ENCODE measurements at places on chromosomes 1 and 21.

DNA sequence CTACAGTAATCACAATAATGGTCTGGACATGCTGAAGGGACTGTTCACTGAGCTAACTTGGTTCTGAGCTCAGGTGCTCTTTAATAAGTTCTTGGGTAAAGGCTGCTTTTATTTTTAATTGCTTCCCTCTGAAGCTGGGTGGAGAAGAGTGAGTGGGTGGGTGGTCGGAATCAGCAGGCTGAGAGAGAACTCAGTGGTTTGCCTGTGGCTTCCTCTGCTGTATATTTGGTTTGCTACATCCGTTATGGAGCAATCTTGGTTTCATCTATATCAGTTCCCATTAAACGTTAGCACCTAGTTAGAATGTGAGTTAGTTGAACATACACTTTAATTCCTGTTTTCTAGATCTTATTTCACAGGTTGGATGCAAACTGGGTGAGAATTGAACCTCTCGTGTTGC, 23.3 kb downstream of the CNIH4 start:
- no peak for DNase-seq

GRCh38 chr1:198811449-198811848, 172.6 kb downstream of the PTPRC start:
- DNase-seq, result no peak

DNA sequence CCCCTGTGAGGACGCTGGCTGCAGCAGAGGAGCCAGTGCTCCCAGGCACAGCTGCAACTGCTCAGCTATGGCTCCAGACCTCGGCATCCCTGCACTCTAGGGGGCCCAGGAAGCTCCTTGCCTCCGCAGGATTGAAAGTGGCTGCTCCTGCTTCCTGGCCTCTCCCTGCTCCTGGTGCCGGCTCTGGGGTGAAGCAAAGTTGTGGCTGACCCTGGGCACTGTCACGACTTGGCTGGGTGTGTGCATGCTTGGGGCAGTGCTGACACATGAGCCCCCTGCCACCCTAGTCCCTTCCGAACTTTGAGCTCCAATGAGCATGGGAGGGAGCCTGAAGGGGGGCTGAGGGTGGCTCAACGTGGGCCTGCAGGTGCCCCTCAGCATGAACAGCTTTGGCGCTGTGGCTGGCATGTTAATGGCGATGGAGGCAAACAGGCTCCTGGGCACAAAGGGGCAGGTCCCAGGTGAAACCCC, 1512.2 kb downstream of the KCNT2 start:
- DNase-seq, result no peak

DNA sequence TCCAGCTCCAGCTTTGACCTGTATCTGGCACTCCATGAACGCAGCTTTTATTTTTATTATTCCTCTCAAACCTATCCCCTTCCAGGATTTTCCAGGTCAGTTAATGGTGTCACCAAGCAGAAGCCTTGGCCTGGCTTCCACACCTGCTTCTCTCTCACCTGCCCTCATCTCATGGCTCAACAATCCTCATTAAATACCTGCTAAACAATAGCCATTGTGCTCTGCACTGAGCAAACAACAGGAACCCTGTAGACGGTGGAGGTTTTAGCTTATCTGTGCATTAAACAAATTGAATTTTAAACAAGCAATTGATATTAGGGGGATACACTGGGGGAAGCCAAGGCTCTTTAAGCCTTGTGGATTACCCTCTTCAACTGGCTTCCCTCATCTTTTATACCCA, 15.3 kb downstream of the PYCR2 start:
- DNase-seq, result no peak

DNA sequence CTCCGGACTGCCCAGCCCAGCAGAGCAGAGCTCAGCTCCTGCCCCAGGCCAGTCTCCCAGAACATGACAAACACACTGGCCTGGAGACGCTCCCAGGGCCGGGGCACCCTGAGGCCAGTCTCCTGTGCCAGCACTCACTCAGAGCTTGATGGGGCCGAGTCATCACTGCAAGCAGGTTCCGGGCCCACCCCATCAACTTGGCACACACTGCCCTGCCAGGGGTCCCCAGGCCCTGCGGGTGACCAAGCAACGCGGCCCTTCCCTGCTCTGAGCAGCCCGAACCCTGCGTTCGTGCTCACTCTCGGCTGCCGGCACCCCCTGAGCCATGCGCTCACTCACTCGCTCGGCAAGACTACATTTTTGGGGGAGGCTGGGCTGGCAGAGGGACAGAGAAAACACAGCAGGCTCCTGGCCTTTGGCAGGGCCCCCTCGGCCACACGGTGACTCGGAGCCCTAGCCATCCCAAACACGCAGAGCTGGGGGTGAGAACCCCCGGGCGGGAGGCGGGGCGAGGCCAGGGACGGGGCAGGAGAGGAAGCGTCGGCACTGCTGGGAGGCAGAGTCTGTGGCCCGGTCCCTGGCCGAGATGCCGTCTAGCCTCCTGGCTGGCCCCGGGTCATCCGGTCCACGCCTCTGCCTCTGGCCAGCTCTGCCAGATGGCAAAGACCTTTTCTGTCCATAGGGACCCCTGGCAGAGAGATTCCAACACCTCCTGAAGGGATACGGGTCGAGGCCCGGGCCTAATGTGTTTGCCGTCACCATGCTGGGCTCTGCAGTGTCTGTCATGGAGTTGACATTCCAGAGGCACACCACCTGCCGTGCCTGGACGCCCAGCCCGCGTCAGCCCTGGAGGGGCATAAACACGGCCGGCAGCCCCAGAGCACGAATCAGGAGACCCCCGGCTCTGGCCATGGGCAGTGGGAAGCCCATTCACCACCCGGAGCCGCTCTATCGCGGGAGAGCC, 68.0 kb downstream of the MEGF6 start:
- DNase-seq, result no peak

GRCh38 chr1:37940299-37940947, 6.4 kb downstream of the INPP5B start:
- no peak for DNase-seq

DNA sequence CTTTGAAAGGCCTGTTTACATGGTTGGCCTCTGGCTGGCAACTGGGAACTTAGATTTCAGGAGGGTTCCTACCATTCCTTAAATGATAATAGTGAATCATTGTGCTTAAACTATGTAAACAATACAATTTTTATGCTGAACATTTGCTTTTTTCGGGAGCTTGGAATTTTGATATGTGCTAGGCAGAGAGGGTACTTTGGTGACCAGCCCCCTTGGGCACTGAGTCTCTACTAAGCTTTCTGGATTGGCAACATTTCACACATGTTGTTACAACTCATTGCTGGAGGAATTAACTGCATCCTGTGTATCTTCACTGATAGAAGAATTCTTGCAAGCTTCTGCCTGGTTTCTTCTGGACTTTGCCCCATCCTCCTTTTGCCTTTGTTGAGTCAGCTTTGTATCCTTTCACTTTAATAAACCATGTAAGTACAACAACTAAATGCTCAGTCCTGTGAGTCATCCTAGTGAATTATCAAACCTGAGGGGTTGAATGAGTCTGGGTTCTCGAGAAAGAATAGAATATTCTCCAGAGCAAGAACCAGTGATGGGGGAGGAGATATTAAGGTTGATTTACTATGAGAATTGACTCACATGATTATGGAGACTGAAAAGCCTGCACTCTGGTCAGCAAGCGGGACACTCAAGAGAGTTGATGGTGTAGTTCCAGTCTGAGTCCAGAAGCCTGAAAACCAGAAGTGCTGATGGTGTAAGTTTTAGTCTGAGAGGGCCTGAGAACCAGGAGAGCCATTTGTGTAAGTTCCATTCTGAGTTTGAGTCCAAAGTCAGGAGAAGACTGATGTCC, 3.1 kb upstream of the SLC16A4 start:
- no peak for DNase-seq

DNA sequence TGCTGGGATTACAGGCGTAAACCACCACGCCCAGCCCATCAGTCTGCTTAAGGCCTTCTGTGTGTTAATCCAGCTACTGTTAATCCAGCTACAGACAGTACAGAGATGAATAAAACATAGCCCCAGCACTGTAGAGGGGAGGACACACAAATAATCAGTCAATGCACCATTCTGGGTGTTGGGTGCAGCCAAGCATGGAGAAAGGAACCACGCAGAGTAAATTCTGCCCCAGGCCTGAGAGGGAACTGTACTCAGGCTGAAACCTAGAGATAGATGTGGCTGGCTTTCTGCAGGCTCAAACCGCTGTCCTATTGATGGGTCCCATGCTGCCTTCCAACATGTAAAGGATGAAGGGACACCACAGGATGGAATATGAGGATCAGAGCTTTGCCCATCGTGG, 136.8 kb upstream of the IGSF21 start:
- no peak for DNase-seq

- no peak for DNase-seq
These were observed 494.5 kb upstream of the PBX1 start for GRCh38 chr1:164064501-164064900.

- DNase-seq, result no peak
These were observed 7.8 kb downstream of the SLC41A1 start for GRCh38 chr1:205805082-205805711.

DNA sequence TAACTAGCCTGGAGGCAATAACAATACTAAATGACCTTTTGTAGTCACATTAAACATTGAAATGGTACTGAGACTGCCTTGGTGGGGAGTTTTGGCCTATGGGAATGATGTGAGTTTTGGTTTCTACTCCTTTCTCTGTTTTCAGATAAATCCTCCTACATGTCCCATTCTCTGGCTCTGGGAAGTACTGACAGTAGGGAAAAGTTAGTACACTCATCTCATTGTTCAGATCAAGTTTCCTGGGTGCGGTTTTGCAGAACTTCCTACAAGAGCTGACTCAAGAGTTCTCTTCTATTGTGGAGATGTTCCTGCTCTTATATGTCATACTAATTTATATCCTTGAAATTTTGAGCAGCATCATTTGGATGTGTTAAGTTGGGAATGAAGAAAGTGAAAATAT, 74.2 kb upstream of the MACF1 start:
- no peak for DNase-seq

DNA sequence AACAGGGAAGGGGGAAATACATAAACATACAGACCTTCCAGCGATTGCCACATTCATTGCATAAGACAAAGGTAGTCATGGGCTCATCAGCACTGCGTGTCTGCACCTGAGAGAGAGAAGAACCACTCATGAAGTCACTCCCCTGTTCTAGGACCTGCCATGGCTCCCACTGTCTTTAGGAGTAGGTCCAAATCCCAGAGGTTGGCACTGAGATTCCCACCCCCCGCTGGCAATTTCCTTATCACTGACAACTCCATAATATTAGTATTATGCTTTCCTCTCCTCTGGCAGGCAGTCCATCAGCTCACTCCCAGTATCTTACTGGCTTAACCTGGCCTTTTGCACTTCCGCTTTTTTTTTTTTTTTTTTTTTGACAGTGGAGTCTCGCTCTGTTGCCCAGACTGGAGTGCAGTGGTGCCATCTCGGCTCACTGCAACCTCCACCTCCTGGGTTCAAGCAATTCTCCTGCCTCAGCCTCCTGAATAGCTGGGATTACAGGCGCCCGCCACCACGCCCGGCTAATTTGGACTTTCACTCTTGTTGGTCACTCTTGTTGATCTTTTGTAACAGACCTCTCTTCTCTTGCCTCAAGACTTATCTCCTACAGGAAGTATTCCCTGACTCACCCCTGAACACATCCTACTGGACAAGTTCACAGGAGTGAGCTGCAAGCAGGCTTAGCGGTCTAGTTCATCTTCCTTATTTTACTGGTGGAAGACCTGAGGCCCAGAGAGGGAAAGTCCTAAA, 14.8 kb upstream of the ZNF436 start:
- no peak for DNase-seq

DNA sequence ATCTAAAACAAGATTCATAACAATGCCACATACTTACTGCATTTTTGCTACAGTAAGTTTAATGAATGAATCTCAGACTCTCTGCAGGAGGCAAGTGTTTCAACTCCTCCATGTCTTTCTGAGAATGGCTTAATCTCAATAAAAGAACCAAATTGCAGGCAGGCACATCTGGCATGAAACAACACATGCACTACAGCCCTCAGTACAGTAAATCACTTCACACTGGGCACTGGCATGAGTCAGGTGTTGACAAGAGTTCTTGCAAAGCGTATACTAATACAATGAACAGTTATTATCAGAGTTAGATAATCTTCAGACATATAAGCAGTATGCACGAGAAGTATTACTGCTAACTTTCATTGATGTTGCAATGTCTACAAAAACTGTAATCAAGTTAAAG, 1386.8 kb downstream of the MRPL39 start:
- DNase-seq, result no peak

- no peak for DNase-seq
These were observed 75.6 kb upstream of the CNIH3 start for GRCh38 chr1:224540535-224540934.

- no peak for DNase-seq
These were observed 567.1 kb downstream of the PTPRC start for GRCh38 chr1:199205740-199206441.

- DNase-seq, result no peak
These were observed 239.4 kb downstream of the BACH1 start for GRCh38 chr21:29538115-29538514.

DNA sequence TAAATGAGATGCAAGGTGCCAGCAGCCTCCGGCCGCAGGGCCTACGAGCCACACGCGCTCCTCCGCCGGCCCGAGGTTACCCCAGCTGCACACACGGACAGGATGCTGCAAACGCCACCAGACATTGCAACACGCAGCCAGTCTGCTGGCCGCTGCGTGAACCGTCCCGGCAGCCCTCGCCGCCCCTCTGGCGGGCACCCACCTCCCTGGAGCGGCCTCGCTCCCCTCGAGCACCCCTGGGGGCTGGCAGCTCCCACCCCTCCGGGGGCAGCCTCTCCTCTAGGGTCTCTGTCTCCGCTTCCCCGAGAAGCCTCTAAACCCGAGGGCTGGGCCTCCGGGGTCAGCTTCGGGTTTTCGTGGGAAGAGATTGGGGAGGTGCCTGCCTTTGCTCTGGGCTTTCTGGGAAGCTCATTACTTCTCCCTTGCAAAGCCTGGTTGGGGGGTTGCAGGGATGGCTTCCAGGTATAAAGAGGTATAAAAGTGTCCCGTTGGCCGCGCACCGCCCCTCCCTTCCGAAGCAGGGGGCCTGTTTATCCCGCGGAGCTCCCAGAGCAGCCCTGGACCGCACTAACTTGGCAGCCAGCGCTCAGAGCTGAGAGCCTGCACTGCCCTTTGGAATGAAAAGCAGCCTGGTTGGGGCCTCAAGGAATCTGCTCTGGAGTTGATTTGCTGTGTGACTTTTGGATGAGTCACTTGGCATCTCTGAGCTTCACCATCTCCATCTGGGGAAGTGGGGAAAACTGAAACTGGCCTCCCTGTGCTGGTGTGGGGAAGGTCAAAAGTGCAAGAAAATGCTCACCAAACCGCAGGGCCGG, 21.8 kb downstream of the DHRS3 start:
- DNase-seq, result no peak

GRCh38 chr1:221708987-221709386, 32.9 kb downstream of the DUSP10 start:
- DNase-seq, result no peak

DNA sequence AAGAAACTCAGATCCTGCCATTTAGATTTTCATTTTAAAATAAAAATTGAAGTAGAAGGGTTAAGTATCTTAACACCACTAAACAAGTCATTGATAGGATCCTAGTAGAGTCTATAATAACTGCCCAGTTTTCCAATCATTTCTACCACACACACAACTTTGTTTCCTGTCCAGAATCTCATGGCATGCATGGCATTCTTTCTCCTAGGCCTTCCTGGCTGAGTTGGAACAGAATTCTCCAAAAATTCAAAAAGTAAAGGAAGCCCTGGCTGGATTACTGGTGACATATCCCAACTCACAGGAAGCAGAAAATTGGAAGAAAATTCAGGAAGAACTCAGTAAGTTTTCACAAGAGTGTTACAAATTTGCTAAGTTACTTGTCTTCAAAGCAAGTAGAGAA, 111.4 kb upstream of the BMP8A start:
- DNase-seq, result no peak

GRCh38 chr1:201275253-201275666, 8.0 kb upstream of the PKP1 start:
- DNase-seq, result no peak

GRCh38 chr1:12112711-12113161, 49.6 kb downstream of the TNFRSF8 start:
- no peak for DNase-seq
